Activated CD8-positive, alpha-beta T cell treated with anti-CD3 and anti-CD28 coated beads, Interleukin-2, amount 10 ng/mL, durations not matched to agents 7 days and 5 days (primary cell): ENCODE measurements at places on chromosomes 5 and 9. TPM values are rescaled to one million over a fixed set of nuclear protein-coding genes. Genes with fewer than 3 reads are reported as not detected.

DNA sequence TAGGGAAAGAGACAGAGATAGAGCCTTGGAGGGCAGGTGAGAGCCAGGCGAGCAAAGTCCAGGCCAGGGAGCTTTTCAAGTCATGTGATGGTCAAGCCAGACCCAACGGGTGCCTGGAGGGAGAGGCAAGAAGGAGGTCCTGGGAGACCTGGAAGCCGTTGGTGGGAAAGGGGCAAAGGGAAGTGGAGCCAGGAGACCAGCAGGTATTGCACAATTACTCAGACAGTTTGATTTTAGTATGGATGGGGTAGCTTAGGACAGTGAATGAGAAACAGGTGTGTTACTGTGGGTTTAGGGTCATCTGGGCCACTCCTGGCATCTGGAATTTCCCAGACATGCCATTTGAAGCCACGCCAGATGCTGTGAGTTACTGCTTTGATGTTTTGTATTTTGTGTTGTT lies 5.1 kb downstream of the SECISBP2 start:
- H3K27ac ChIP-seq, result no peak overlapping the region
- H3K4me3 ChIP-seq, result no peak overlapping the region
- peaks cover 46% of the 10 kb centered on the region for H3K36me3 ChIP-seq
- peaks cover 33% of the 10 kb centered on the region for H3K4me1 ChIP-seq
- no peaks in the 10 kb centered on the region for H3K27me3 ChIP-seq

DNA sequence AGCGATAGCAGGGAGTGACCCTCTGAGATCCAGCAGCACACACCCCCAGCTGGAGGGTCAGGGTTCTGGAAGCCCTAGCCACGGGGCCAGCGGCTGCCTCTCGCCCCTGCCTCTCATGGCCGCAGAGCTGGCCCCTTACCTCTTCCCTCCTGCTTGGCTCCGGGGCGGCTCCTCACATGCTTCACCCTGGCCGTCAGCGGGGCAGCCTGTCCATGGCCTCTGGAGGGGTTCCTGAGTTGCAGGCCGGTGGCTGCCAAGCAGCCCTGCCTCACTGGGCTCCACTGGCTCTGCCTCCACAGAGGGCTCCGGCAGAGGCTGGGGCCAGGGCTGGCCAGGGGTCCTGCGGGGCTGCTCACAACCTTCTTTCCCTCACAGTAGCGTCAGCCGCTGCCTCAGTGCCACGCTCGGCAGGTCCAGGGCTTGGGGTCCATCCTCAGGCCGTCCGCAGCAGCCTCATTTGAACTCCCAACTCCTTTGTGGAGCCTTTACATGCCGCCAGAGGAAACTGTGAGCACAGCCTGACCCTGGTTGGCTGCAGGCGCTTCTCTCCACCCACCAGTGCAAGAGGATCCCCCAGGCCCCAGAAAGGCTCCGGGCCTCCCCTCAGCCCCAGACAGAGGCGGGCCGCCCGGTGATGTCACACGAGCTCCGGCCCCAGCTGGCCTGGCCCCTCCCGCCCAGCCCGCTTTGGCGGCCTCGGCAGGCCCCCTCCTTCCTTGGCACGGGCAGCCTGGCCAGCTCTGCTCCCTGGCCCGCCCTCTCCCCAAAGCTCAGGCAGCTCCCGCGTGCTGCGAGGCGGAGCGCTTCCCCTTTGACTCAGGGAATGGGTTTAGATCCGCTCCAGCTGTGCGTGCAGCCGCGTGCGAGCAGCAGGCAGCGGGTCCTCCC lies at the start of gene ANGPTL2:
Gene ANGPTL2 (minus strand): TSS at position 460 of the 888 bp plus-strand sequence. CDS start 13,904 bp downstream, outside the sequence.
- H3K36me3 ChIP-seq, result no peaks in the 10 kb centered on the region
- H3K4me3 ChIP-seq, result no peak within 1 kb of the TSS
- peaks cover 16% of the 10 kb centered on the region for H3K4me1 ChIP-seq
- no peak within 1 kb of the TSS for H3K27ac ChIP-seq

GRCh38 chr5:93603078-93603792 lies 20.2 kb downstream of the NR2F1 start:
- H3K36me3 ChIP-seq, result peaks cover 9% of the 10 kb centered on the region
- H3K27ac ChIP-seq, result no peak overlapping the region
- no peak overlapping the region for H3K4me3 ChIP-seq
- H3K4me1 ChIP-seq, result peaks cover 5% of the 10 kb centered on the region
- peaks cover 40% of the 10 kb centered on the region for H3K27me3 ChIP-seq

DNA sequence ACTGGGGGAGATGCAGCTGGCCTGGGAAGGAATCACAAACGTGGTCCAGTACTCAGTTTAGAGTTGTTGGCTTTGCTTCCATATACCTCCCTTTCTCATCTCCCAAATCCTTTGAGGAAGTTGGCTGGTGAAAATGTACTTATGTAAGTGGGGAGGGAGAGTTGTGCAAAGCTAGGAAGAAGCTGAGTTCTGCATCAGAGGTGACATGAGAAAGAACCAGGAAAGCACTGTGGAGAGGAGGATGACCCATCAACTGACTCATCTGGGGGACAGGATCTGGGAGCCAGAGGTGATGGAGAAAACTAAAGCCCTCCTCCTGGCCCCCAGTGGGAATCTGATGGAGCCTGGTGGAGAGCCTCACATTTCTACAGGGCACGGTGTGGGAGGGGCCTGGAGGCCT lies 16.2 kb downstream of the KCNMB1 start:
- no peak for DNase-seq
- no peak overlapping the region for H3K4me3 ChIP-seq
- no peaks in the 10 kb centered on the region for H3K36me3 ChIP-seq
- H3K27ac ChIP-seq, result no peak overlapping the region

TRIM7 gene
- total RNA-seq, result 1.1 TPM

GRCh38 chr5:55900776-55901175 lies 49.6 kb downstream of the IL31RA start:
- DNase-seq, result no peak
- H3K27ac ChIP-seq, result no peak overlapping the region
- no peak overlapping the region for H3K4me3 ChIP-seq
- H3K36me3 ChIP-seq, result no peaks in the 10 kb centered on the region

DNA sequence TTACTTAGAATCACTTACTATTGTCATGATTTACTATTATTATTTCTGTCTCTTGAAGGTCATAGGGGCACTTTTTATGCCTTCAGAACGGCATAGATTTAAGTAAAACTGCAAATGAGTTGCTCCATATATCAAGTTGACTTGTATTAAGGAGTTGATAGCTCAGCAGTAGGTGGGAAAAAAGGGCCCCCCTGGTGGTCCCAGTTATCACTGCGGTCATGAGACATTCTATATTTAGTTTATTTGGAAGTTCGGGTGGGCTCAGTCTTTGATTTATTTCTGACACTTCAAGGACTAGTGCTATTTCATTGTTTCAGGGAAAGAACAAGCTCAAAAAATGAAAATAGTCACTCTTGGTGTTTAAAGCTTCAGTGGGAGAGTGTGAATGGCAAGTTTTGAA lies 159.3 kb downstream of the SLC24A2 start:
- H3K27ac ChIP-seq, result no peak overlapping the region
- DNase-seq, result no peak
- H3K4me1 ChIP-seq, result no peaks in the 10 kb centered on the region
- no peak overlapping the region for H3K4me3 ChIP-seq
- H3K27me3 ChIP-seq, result peaks cover 11% of the 10 kb centered on the region

DNA sequence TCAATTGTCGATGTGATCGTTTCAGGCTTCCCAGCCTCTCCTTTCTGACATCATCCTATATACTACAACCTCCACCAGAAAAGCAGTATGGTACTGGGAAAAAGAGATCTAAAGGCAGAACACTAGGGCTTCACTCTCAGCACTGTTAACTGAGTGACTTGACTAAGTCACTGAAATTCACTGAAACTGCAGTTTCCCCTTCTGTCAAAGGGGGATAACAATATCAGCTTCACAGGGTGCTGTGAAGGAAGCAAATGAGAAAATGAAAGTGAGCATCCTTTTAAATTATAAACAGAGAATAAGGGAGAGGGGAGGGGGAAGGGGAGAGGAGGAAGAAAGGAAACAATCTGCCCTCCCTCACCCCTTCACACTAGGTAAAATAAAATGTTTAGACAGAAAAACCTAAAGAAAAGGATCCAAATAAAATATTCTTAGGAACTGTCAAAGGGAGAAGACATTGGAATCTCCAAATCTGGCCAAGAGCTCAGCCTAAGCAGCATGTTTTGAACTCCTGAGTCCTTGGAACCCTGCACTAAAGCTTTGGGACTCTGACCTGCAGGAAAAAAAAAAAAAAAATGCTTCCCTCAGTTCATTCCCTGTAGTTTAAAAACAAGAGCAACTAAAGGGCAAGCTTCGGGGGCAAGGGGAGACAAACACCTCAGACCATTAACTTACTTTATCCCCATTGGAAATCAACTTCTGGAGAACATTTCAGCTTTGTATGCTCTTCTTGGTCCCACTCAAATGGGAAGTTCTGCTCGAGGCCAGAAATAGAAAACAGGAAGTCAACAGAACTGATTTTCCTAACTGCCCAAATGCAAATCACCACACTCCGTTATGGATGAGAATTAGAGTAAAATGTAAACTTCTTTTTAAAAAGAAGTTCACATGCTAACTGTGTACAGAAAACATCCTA lies 178.3 kb downstream of the DEPDC1B start:
- no peak overlapping the region for H3K4me3 ChIP-seq
- peaks cover 5% of the 10 kb centered on the region for H3K27me3 ChIP-seq
- peaks cover 6% of the 10 kb centered on the region for H3K4me1 ChIP-seq
- no peak for DNase-seq
- no peaks in the 10 kb centered on the region for H3K36me3 ChIP-seq

- no peak overlapping the region for H3K4me3 ChIP-seq
- no peak for DNase-seq
- H3K36me3 ChIP-seq, result no peaks in the 10 kb centered on the region
Measured at GRCh38 chr5:3121813-3122212, 370.3 kb upstream of the IRX2 start.

DNA sequence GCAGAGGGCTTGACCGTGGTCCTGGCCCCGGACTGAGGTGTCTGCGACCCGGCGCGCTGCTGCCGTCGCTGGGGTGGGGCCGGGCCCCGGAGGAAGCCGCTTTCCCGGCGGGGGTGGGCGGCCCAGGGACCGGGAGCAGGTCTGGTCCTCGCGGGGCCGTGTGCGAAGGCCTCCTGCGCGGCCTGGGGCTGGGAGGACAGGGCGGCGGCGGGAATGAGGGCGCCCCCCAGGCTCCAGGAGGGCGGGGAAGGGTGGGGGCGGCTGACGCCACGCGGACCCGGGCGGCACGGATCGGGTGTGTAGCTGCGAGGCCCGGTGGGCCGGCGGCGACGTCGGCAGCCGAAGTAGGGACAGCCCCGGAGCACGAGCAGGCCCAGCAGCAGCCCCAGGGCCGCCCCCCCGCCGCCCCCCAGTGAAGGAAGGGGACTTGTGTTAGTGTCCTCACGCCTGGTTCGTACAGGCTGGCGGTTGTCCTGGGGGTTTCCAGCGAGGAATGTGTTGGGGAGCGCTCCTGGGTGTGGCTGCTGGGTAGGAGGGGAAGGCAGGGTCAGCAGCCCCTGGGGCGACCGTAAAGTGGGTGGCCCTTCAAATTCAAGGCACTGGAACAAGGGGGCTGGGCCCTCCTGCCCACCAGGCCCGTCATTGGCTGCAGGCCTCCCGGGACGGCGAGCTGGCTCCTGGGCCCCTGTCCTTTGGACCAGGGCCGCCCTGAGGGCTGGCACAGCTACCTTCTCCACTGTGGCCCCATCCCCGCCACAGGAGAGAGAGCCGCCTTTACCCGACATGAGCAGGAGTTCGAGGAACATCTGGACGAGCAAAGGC lies 597 bp upstream of the TMEM250 start:
- H3K4me3 ChIP-seq, result peak overlapping the region; percentile 75
- peaks cover 16% of the 10 kb centered on the region for H3K36me3 ChIP-seq

DNA sequence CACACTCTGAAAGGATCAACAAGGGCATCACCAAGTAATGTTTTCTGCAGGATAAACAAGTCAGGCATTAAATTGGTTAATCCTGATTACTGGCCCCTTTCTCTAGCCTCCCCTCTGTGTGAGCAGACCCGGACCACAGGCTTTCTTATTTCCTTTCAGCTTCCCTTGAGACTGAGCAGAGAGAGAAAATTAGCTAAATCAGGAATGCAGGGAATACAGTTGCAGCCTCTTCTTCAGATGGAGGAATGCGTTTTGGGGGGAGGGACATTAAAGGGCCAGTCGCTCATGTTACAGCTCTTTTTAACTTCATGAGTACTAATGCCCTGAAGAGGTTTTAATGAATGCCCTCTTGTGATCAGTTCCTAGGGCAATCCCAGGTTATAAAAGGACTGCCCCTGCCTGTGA lies 19.8 kb downstream of the PCDHAC2 start:
- no peak for DNase-seq
- no peaks in the 10 kb centered on the region for H3K27me3 ChIP-seq
- no peak overlapping the region for H3K27ac ChIP-seq
- no peaks in the 10 kb centered on the region for H3K36me3 ChIP-seq

PCSK5 gene
- 3.5 TPM for total RNA-seq

IRX4 gene
- not detected for total RNA-seq

CYLC2 gene
- total RNA-seq, result not detected

GRCh38 chr5:180831139-180832093 lies 28.8 kb upstream of the MGAT1 start:
- no peaks in the 10 kb centered on the region for H3K27me3 ChIP-seq
- H3K27ac ChIP-seq, result peak overlapping the region; percentile 99
- peaks cover 34% of the 10 kb centered on the region for H3K4me1 ChIP-seq
- peak overlapping the region; percentile 96 for H3K4me3 ChIP-seq
- peak; percentile 81 for DNase-seq

DNA sequence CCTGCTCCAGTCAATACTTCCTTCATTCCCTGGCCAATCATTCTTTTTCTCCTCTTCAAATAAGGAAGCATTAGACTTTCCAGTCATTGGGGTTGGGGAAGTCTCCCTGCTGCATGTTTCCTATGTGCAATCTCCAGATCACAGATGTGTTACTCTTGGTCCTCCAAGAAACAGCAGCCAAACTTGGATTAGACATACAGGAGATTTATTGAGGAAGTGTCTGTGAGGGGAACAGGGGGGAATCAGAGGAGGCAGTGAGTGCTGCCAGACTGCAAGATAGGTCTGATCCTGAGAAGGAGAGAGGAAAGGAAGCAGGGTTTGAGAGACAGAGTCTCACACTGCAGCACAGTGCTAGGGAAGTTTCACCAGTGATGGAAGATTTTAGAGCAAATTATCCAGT lies 40.6 kb upstream of the SLIT3 start:
- no peak for DNase-seq
- no peaks in the 10 kb centered on the region for H3K36me3 ChIP-seq
- peaks cover 1% of the 10 kb centered on the region for H3K27me3 ChIP-seq
- no peak overlapping the region for H3K27ac ChIP-seq
- no peaks in the 10 kb centered on the region for H3K4me1 ChIP-seq
- H3K4me3 ChIP-seq, result no peak overlapping the region

- H3K4me1 ChIP-seq, result peaks cover 4% of the 10 kb centered on the region
- no peaks in the 10 kb centered on the region for H3K36me3 ChIP-seq
- no peak for DNase-seq
- no peak overlapping the region for H3K27ac ChIP-seq
- no peaks in the 10 kb centered on the region for H3K27me3 ChIP-seq
Measured at GRCh38 chr5:132364319-132364718, 5.2 kb upstream of the SLC22A5 start.

GDA gene
- not detected for total RNA-seq

ATP6V1G1 gene
- total RNA-seq, result 82.0 TPM

TMEM215 gene
- not detected for total RNA-seq

- no peak for DNase-seq
- peaks cover 26% of the 10 kb centered on the region for H3K27me3 ChIP-seq
- no peaks in the 10 kb centered on the region for H3K4me1 ChIP-seq
- no peak overlapping the region for H3K27ac ChIP-seq
Measured at GRCh38 chr5:59209758-59210359, 627.0 kb downstream of the RAB3C start.

SH3GL2 gene
- not detected for total RNA-seq

TIMD4 gene
- total RNA-seq, result 4.0 TPM
